Stimulated activated CD4-positive, alpha-beta T cell treated with anti-CD3 and anti-CD28 coated beads, Interleukin-4, amount 100 ng/mL, for 4 hours (primary cell): ENCODE measurements at places on chromosomes 13 and 19.
A peak's percentile ranks its signal among the peaks of the same experiment; 100 is the strongest.

GRCh38 chr19:3249408-3249807 lies 24.9 kb downstream of the CELF5 start:
- DNase-seq: no peak

DNA sequence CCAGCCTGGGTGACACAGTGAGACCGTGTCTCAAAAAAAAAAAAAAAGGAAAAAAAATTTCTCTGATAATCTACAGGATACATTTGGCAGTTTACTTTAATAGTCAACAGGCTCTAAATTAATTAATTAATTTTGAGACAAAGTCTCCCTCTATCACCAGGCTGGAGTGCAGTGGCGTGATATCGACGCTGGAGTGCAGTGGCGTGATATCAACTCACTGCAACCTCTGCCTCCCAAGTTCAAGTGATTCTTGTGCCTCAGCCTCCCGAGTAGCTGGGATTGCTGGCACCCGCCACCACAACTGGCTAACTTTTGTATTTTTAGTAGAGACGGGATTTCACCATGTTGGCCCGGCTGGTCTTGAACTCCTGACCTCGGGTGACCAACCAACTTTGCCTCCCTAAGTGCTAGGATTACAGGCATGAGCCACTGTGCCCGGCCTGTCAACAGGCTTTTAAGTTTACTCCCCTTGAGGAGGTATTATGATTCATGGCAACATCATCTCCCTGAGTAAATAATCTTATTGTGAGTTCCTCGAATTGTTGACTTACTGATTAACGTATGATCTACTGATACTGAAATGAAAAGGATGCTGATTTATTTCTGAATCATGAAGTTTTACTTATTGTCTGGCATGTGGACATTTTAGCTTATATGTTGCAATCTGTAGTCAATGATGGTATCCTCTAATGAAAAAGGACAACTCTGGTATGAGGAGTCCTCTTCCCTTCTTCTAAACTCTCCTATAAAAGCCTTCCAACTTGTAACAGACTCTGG lies 21.3 kb upstream of the MTRF1 start:
- DNase-seq: no peak

GRCh38 chr13:111177081-111177711 lies 62.1 kb downstream of the ARHGEF7 start:
- no peak for DNase-seq

GRCh38 chr13:105997581-105998550 lies 537.6 kb downstream of the EFNB2 start:
- no peak for DNase-seq

- no peak for DNase-seq
Measured at GRCh38 chr13:49302817-49303216, 55.1 kb downstream of the CDADC1 start.

DNA sequence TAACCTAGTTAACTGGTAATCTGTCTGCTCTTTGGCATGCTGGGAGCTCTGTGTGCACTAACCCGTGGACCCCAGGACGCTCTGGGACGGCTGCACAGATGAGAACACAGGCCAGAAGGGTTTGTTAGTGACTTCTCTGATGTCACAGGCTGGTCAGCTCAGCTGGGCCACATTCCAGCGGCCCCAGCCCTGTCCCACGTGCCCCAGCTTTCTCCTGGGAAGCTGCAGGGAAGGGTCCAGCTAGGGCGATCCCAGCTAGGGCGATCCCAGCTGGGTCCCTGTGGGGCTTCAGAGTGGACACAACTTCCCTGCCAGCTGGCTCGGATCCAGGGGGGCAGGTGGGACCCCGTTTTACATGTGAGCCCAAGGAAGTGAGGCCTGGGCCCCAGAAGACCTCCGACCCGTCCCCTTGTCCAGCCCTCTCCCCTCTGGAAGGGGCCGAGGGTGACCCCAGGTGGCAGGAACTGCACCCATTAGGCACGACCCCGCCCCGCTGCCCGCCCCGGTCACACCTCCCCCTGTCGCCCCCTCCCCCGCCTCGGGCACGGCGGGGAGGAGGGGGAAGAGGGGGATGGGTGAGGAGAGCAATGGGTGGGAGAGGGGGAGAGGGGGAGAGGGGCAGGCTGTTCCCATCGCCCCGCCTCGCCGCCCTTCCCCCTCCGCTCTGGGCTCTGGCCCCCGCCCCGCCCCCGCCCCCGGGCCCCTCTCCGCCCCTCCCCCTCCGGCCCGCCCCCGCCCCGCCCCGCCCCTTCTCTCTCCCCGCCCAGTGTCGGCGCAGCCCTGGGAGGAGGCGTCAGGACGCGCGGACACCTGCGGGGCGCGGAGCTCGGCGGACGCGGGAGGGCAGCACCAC lies 75.2 kb upstream of the MCF2L start:
- DNase-seq: peak; percentile 19

GRCh38 chr13:40640202-40640601 lies 26.2 kb downstream of the FOXO1 start:
- DNase-seq: no peak

DNA sequence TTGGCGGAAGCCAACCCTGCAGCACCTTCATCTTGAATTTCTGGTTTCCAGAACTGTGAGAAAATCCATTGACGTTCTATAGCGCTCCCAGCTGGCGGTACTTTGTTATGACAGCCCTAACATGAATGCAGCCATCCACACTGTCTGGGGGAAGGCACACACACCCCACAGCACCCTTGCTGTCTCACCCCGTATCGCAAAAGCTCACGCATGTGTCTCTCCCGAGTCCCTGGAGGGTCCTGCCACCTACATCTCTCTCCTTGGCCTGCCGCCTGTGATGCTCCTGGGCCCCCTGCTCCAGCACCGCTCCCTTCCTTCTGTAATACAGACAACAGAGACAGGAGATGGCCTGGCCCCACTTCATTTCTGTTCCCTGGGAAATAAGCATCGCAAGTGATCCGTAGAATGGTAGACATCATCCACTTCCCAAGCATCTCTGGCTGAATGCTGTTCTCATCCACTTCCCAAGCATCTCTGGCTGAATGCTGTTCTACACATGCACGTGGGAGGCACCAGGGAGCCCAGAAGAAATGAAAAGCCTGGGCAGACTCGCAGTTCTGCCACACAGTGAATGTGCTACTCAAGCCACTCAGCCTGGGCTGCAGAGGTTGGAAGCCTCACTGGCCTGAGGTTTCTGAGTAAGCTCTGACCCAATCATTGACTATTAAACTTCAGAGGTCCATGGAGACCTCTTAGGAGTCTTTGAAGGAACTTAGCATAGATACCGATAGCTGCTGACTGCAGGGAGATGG lies 29.6 kb downstream of the EPN1 start:
- DNase-seq: no peak

- peak; percentile 48 for DNase-seq
Measured at GRCh38 chr19:49676136-49676783, 811 bp upstream of the PRMT1 start.

- DNase-seq: peak; percentile 16
Measured at GRCh38 chr13:106533101-106533942, 2.1 kb downstream of the EFNB2 start.

DNA sequence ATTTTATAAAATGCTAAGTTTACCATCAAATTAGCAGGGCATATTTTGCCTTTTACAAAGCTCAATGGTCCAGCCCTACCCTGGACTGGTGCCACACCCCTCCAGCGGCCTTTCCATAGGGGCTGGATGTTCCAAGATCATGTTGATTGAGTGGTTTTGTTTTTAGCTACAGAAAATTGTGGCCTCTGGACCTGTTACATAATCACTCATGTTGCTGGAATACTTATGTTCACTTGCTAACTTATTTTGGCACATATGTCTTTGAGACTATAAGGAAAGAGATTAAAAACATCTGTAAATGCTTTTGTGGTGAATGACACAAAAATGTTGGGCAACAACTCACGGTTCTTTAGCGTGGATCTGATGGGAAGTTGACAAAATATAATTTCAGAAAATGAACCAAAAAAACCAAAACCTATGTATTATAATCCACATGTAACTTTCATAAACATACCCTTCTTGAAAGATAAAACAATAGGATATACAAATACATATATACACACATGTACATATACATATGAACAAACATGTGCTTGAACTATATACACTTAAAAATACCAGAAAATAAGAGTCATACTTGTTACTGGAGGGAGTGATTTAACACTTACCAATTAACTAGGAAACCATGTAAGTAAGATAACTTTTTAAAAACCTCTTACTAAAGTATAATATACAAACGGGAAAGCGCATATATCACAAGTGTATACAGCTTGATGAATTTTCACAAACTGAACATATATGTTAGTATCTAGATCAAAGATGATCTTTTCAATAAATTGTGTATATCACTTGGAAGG lies 46.6 kb upstream of the SLC15A1 start:
- no peak for DNase-seq

DNA sequence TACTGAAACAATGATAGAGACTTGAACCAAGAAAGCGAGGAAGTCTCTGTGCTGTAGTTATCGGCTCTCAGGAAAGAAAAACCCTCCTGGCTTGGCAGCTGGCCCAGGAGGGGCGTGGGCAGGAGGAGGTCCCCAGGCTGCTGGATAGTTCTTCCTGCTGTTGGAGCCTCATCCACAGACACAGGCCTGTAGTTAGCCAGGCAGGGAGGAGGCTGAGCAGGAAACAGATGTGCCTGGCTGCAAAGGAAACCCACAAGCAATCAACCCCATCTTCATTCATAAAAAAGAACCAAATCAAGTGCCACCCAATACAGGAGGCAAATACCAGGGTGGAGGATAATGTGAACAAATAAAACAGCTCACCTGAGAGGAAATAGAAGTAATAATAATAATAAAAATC lies 86.2 kb downstream of the IRS2 start:
- DNase-seq: no peak

DNA sequence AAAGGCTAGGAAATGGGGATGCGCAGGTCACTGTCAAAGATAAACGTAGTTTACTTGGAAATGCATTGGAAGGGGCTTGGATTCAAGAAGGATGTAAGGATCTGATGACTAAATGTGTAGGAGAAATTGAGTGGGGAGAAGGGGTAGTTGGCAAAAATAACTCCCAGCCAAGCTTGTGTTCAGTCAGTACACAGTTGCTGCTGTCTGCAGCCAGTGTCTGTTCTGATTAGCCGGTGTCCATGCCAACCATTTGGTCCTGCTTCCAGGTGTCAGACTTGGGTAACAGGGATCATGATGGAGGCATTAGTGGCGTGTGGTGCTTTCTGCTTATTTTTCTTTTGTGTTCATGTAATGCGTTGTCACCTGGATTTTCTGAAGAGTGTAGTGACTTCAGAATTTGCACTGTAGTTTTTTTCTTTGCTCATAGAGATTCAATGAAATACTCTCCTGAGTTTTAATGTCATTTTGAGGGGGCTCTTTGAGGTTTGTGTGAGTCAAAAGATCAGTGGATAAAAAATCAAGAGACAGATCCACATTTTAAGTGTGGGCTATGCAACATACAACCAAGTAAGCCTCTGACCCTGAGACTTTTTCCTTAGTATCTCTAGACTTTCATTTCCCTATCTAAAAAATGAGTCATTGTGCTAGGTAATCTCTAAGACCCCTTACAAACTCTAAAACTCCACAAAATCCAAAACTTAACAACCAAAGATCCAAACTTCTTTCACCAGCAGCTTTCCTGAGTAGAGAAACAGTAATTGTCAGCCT lies 103.9 kb downstream of the WDFY2 start:
- DNase-seq: no peak

DNA sequence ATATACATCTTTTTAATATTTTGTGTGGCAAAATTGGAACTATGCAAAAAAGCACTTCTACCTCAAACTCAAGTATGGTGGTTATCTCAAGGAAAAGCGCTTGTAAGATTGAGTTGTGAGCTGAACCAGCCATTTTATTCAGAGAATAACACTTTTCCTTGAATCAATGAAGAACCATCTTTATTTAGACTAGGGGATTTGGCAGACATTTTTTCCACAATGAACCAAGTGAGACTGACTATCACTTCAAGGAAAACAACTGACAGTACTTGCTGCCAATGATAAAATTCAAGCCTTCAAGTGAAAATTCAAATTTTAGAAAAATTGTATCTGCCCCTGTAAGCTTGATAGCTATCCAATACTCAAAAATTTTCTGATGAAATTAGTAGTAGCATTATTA lies 23.2 kb upstream of the SERTM1 start:
- no peak for DNase-seq

DNA sequence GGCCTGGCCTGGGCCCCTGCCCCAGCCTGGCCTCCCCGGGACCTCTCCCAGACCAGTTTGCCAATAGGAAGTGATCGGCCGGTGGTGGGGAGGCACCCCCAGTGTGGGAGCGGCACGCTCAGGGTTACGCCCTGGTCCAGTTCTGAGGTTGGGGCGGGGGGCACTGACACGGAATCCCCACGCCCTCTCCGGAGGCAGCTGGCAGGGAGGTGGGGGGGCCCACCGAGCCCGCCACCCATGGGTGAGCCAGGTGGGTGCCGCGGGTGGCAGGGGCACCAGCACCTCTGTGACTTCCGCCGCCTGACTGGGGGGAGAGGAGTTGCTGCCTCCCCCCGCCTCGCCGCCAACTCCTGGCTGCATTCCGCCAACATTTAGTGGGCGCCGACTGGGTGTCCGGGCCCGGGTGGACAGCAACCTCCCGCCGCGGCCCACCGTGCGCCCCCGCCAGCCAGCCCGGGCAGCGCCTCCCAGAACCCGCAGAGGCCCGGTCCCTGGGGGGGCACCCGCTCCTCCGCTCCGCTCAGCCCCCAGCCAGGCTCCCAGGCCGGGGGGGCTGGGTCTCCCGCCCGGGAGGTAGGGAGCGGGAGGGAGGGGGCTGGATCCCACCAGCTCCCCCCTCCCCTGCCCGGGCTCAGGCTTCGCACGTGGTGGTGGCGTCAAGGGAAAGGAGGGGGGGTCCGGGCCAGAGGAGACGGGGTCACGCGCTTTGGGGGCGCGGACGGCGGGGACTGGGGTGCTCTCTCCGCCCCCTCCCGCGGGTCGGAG lies 2.0 kb downstream of the ZBTB7A start:
- DNase-seq: peak; percentile 42

DNA sequence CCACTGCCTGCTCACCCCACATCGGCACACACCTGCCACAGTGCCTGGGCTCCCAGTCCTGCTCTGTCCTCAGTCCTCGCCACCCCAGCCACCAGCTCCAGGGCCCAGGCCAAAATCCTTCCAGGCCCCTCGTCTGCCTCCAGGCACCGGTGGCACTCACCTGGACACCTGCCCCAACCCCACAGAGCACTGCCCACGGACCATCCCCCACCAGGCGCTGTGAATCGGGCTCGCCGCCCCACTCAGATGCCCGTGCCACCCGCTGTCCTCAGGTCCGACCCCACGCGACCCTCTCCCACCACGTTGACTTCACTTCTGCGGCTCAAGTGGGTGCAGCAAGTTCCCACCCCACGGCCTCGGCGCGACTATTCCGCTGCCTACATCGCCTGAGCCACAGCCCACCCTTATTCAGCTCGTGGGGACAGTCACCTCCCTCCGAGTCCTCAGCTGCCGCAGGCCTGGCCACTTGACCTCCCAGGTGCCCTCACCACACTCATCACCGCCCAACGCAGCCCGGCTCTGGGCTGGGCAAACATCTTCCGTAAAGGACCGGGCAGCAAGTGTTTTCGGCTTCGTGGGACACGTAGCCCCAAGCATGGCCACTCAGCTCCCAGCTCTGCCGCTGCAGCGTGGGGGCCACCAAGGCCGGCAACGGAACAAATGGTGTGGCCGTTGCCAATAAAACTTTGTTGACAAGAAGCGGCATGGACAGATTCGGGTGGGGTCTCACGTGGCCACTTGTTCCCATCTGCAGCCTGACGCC lies 5.7 kb downstream of the PIP5K1C start:
- DNase-seq: no peak
